ENCODE measurements at places on chromosomes 1 and 21.
A peak's percentile ranks its signal among the peaks of the same experiment; 100 is the strongest.

- no peak for DNase-seq
Measured at GRCh38 chr1:65255656-65256050, 53.7 kb upstream of the DNAJC6 start.

DNA sequence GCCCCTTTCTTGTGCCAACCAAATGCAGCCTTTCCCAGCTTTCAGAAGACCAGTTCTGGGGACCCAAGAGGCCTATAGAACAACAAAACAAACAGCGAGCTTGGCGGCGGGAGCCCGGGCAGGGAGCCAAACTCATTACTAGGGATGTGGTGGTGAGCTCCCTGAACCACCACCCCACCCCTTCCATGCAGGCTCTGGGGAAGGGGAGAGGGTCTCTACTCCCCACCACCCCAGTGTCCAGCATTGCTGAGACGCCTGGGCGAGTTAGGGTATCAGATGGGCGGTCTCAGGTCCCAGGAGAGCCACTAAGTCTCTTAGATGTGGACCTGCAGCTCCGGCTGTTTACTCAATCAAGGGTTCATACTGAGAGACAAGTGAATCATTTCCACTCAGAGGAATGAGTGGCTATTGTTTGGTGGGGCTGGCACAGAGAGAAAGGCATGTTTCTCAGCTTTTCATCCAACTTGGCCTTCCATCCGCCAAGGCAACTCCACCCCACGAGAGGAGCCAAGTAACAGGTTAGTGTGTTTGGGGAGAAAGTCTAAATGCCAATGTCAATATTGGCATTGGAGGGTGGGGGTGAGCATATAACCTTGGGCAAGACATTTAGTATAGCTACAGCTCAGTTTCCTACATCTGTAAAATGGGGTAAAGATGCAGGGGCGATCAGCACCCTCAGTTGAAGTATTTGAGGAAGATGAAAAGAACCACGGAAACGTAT, 40.9 kb downstream of the PLXNA2 start:
- no peak for DNase-seq

GRCh38 chr1:117735045-117735992, 129.5 kb downstream of the TENT5C start:
- DNase-seq = peak; percentile 68

DNA sequence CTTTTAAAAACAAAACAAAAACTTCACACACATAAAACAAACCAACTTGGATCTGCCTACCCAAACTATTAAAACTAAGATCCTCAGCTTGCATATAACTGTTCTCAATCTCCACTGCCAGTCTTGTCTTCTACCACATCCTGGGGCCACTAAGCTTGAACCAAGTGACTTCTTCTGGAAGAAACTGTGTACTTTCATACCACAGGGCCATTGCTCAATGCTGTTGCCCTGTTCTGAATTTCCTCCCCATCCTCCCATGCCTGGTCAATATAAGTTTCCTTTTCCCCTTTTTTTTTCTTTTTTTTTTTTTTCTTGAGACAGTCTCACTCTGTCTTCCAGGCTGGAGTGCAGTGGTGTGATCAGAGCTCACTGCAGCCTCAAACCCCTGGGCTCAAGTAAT, 109.9 kb downstream of the KIAA0319L start:
- DNase-seq = no peak

DNA sequence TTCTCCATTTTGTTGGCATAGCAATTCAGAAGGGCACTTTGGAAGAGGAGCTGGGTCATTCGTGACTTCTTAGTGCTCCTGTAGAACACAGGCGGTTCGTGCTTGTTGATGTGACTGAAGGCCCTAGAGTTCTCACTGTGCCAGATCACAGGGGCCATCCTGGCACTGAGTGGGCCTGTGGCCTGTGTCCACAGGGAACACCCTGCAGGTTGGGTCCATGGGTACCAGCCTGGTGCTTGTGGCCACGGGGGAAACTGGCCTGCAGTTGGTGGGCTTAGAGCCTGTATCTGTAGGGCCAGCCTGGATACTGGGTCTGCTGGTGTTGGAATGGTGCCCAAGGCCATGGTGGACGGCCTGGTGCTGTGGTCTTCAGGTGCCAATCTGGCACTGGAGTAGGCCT, 9.2 kb downstream of the OR2G3 start:
- no peak for DNase-seq

DNA sequence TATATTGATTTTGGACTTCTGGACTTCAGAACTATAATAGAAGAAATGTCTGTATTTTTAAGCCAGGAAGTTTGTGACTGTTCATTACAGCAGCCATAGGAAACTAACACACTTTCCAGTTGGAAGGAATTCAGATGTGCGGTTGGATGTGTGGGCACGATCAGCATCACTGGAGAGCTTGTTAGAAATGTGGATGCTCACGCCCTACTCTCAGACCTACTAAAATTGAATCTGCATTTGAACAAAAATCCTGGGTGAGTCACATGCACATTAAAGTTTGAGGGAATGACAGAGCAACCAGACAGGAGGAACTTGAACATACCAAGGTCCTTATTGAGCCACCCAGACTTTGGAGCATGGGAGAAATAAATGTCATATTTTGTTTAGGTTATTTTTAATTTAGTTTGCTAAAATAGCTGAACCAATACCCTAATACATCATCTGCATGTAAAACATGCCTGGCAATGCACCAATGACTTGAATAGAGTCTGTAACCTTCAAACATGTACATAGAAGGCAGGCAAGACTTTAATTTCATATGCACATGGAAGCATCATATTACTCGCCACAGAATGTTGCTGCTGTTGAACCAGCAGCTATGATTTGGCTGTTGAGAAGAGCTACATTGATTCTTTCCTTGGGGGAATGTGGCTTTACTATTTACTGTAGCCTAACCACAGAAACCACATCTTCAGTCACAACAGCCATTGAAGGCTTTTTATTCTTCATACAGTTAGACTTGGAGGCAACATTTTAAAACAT, 346.2 kb downstream of the BARHL2 start:
- DNase-seq = no peak

DNA sequence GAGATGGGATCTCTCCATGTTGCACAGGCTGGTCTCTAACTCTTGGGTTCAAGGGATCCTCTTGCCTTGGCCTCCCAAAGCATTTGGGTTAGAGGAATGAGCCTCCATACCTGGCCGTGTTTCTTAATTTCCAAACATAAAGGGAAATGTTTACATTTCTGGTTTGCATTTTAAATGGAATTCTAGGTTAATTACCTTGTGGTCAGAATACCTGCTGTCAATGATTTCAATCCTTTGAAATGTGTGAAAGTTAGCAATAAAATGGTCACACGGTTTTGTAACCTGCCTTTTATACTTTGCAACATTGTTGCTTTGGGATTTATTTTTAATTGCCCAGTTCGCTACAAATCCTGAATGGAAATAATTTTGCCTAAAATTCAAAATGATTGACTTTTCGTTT, 26.3 kb downstream of the AGMAT start:
- no peak for DNase-seq

DNA sequence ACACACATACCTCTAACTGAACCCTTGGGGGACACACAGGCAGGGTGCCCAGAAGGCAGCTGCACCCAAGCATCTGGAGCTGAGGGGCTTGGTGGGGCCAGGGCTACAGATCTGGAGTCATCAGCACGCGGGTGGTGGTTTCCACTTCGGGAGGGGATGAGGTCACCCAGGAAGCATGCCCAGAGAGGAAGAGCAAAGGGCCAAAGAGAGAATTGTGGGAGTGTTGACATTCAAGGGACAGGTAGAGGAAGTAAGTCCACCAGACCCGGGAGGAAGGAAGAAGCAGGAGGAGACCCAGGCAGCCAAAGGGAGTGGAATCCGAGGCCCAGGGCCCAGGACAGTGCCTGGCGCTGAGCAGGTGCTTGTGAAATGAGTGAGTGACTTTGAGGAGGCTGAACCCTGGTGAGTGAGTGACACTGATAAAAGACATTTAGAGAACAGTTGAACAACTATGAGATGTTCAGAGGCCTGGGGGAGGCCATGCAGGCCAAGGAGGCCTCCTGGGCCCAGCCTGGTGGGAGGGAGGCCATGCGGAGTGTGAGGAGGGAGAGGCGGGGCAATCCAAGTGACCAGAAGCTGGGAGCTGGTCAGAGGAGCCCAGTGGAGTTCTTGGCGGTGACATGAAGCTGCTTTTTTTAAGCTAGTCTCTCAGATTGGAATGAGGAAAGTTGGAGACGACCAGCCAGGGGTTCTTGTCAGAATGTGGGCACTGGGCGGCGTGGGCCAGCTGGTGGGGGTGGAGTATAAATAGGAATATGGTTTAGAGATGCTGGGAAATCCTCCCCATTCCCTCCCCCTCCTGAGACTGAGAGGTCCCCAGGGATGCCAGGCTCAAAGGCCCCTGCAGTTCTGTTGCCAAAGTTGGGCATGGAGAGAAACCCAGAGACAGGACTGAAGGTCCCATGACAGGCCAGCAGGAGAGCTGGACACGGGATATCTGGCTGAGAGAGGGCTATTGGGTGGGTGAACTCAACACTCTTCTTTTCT, 7.9 kb downstream of the CDK18 start:
- no peak for DNase-seq

DNA sequence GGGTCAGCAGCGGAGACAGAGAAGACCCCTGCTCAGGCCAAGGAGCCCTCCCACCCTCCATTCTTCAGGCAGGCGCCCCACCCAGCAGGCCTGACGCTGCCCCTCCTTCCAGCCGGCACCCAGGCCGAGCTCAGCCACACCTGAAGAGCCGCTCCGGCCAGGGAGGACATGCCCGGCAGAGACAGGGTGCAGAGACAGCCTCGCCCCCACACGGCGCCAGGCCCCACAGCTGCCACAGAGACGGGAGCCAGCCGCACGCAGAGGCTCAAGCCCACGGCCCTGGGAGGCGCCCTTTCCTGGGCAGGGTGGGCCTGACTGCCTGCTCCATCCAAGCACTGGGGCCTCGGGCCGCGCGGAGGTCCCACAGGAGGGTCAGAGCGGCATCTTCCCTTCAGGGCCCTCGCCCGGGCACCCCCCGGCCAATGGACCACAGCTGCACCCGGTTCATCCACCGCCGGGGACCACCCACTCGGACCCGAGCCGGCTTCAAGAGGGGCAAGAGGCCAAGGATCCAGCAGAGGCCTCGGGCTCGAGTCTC, 5.2 kb downstream of the TTLL10 start:
- DNase-seq = no peak

DNA sequence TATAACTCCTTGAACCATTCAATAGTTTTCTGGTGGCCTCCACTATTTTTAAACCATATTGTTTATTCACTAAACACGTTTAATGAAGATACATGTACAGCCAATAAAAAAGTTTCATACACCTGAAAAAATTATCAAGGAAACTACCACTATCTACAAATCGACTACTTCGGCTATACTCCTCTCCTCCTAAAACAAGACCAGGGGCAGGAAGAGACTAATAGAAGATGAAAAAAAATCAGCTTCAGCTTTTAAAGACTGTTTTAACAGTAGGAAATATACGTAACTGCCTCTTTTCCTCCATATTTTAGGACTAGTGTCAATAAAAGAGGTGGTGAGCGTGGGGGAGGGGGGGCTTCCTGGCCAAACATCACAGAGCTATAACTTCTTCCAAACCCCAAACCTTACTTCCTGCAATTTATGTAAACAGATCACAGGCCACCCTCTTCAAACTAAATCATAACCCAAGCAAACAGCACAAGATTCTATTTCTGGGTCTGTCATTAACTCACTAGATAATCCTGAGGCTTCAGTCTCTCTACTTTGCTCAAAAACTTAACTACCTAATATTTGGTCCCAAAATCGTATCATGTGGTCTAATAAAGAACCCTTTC, 15.1 kb downstream of the FOXJ3 start:
- peak; percentile 62 for DNase-seq

DNA sequence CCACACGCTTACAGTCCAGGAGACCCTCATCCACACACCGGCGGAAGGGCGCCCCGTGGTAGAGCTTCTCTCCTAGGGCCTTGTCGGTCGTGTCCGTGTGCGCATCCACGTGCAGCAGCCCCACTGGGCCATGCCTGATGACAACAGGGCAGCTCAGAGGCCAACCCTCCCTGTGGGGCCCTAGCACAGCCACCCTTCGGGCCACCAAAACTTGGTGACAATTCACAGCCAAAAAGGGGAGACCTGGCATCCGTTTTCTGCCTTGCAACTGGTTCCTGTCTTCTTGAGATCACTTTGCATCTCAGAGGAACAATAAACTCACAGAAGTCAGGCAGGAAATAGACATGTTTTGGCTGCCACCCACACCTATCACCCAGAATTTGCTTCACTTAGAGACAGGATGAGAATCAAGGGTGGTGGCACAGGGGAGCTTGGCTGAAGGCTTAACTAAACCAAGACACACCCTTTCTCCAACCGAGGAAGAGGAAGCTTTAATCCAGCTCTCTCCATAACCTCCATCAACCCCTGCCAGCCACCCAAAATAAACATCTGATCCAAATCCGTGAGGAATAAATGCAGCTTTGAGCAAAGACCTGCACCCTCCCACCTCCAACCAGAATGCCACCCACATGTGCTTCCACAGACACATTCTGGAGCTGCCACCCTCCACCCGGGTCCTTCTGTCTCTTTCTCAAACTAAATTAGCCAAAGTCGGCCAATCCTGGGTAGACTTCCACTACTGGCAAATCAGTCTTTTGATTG, 5.7 kb downstream of the AGMAT start:
- peak; percentile 55 for DNase-seq

GRCh38 chr1:181100015-181100905, 11.8 kb downstream of the IER5 start:
- no peak for DNase-seq

DNA sequence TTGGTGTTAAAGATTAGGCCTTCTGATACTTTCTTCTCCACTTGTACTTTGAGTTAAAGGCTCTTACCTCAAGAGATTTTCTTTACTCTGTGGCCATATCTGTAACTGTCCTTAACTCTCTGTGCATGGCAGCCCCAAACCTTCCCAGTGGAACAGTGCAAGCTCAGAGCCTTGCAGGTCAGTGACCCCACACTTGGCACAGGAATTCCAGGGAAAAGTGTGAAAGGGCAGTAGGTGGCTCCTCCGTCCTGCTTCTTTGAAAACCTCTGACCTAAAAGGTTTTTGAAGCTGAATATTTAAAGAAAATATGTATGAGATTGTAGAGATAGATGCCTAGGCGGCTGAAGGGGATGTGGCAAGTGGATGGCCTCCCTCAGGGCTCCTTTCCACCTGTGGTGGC, 26.3 kb downstream of the ITSN1 start:
- no peak for DNase-seq

Measured in CD4-positive, alpha-beta T cell treated with Interleukin-17A for 1 hour (primary cell).